ENCODE measurements at places on chromosomes 5 and 9. TPM values are rescaled to one million over a fixed set of nuclear protein-coding genes. Genes with fewer than 3 reads are reported as not detected.

DNA sequence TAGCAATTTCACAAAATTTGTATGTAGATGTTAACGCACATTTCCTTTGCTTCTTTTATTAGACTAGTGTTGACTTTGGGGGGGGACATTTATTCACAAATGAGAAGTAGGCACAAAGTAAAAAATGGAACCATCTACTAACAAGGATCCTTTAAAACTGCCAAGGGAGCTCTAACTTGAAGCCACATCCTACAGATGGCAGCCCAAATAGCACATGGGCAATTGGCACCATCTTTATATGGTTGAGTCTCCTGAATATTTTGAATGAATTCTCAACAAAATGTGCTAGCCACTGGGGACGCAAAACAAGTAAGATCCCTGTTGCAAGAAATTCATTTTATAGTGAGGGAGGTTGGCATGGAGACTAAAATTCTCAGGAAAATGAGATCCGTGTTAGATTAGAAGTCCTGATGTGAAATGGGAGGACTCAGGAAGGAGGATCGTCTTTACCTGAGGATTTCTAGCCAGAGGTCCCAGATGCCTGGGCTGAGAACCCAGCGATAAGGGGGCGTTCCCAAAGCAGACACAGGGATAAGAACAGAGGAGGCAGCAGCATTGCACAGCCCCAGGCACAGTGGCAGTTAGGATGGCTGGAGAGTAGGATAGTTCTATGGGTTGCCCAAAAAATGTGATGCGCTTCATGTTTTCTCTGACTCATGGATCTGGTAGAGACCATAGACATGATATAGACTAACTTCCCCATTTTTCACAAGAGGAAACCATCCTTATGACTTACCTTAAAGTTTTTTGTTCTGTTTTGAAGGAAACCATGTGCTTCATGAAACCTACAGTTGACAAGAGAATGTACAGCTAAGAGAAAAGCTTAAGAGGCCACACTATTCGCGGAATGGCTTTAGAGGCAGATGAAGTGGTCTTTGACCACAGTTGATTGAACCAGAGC lies 37.4 kb downstream of the C9orf152 start:
- ATAC-seq, result no peak

- no peak for ATAC-seq
These were observed 670 bp downstream of the EDIL3 start for GRCh38 chr5:84383816-84384603.

DNA sequence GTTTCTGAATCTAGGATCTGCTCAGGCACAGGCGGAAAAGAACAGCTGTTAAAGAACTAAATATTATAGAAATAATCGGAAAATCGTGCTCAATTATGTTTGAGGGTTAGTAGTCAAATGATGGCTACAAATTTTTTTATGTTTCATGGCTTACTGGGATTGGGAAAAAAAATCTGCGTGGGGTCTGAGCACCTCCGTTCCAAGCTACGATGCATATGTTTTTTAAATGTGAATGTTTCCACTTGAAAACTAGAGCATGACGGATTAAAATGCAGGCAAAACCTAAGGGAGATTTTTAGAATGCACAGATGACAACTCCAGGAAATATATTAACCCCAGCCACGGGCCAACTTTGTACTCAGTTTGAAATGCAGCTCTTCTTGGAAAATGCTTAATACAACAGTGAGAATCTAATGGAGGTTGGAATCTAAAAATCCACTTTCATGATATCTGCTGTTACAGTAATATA lies 5.3 kb downstream of the OTP start:
- no peak for ATAC-seq

DNA sequence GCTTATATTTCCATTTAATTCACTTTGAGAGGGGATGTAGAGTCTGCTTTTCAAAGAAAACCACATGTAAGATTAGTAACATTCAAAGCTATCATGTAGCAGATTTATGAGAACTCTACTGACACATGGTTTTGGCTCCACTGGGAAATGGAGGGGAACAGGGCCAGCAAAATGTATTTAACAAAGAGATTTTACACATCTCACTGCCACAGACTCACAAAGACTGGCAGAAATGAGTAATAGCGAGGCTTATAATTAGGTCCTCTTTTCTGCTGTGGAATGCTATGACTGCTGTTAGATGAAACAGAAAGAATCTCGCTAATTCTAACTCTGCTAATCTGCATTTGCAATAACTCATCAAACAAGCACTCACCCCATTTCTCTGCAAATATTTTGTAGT lies 4.5 kb downstream of the DAP start:
- peak; percentile 11 for ATAC-seq

GRCh38 chr9:128254855-128255759 lies 20.7 kb downstream of the GOLGA2 start:
- ATAC-seq, result no peak

GRCh38 chr9:6354072-6354686 lies 26.0 kb downstream of the TPD52L3 start:
- ATAC-seq, result peak; percentile 83

DNA sequence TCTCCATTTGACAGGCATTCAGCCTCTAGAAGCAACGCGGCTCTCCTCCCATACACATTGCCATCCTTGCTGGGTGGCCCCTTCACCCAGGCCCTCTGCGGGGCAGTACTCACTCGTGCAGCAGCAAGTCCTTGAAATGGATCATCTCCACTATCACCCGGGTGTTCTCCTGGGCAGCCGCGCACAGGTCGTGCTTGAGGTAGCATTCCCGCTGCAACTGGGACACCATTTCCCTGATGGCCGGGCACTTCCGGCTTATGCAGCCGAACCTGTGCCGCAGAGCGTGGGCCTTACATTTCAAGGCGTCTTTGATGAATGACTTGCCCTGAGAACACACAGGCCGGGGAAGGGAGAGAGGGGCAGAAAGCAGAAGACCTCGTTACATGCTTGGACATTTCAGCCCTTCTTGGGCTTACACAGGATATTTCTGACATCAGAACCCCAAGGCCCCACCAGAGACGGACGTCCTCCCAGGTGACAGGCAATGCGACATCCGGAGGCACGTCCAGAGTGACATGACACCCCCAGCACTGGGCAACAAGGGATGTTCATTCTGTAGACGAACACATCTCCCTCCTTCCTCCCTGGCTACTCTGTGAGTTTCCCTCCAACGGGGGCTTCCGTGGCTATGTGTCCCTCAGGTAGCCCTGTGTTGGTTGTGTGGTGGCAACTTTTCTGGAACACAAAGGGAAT lies 5.0 kb downstream of the STC2 start:
- no peak for ATAC-seq

GRCh38 chr9:101139082-101139481 lies 110.6 kb downstream of the PLPPR1 start:
- ATAC-seq, result no peak

DNA sequence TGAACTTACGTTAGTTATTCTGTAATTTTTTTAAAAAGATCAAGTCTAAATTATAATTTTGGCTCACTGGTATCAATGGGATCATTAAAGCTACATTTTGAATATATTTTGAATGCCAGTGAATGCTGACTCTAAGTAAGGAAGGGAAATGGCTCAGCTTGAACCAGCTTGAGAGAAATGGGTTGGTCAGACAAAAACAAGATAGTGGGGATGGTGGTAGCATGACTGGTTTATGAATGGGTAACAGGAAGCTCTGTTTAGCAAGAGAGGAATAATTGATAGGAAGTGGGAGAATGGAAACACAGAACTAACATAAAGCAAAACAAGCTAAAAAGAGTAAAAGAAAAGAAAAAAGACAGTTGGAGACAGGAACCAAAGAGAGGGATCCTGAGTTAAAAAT lies 220.2 kb downstream of the ADAMTS6 start:
- no peak for ATAC-seq

DNA sequence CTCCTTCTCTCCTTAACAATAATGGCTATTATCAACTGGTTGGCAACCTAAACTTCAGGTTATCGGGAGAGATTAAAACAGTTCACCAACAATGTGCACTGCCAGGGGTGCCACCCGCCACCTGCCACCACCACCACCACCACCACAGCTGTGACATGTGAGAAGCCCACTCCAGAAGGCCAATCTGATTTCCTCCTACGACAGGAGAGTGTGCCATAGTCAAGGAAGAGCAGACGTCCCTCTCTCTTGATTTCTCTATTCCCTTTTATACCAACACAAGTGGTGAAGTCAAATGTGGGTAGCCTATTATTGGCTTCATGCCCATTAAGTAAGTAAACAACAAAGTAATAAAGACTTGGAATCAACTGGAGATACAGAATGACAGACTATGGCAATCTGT lies 22.4 kb downstream of the GNAQ start:
- no peak for ATAC-seq

DNA sequence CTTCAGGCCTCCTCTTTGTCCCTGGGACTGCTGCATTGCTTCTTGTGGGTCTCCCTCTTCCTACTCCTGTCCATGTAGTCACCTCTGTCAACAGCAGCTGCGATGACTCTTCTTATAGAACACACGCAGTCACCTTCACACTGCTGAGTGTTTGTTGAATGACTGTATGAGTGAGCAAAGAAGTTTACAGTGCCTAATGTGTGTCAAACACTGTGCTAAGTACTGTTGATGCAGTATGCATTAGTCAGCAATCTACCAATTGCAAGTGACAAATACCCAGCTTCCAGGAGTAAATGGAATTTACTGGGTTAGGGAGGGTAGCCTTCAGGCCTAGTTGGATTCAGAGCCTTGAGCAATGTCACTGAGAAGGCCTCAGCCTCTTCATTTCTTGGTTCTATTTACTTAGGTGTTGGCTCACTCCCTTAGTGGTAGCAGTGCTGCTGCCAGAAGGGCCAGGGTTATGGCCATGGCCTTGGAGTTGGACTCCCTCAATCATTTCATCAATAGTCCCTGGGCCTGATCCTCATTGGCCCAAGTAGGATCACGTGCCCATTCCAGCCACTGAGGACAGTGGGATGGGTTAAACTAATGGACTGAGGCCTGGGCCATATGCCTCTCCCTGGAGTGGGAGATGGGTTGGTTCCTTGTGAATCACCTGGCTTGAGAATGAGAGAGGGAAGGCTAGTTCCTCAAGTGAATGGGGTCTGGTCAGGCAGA lies 93.5 kb downstream of the RGS3 start:
- ATAC-seq, result peak; percentile 90

- no peak for ATAC-seq
These were observed 21.1 kb downstream of the RGS7BP start for GRCh38 chr5:64526734-64527439.

- no peak for ATAC-seq
These were observed 28.7 kb upstream of the ACOT12 start for GRCh38 chr5:81422671-81423070.

GRCh38 chr9:133141833-133142595 lies 21.0 kb upstream of the RALGDS start:
- ATAC-seq, result peak; percentile 22

DNA sequence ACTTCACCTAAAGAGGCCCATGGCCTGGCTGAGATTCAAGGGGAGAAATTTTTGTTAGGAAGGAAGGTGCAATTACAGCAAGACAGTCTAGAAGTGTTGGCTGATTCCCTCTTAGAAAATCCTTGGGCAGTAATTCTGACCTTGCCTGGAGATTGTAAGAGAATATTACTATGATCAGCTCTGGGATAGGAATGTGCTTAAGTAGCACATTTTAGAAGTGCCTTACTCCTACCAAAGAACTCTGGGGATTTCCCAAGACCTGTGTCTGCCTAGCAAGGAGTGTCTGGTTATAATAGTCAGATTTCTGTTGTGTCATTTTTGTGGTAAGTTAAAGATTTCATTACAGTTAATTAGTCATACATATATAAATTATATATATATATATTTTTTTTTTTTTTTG lies 52.3 kb downstream of the NLN start:
- ATAC-seq, result peak; percentile 92

DNA sequence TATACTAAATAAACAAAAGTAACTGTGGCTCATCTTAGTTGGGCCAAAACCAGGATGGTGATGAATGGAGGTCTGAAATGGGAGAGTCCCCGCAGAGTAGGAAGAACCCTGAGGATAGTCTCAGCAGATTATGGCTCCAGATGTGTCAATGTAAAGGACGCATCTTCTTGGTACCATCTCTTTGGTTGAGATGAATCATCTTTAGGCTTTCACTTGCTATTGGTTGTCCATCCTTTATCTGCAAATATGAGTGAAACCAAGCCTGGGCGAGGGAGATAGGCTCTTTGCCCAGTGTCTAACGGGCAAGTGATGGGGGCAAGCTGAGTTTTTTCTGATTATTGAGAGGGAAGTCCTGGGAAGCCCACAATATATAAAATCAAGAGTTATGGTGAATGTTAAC lies 19.4 kb upstream of the LCP2 start:
- no peak for ATAC-seq

DNA sequence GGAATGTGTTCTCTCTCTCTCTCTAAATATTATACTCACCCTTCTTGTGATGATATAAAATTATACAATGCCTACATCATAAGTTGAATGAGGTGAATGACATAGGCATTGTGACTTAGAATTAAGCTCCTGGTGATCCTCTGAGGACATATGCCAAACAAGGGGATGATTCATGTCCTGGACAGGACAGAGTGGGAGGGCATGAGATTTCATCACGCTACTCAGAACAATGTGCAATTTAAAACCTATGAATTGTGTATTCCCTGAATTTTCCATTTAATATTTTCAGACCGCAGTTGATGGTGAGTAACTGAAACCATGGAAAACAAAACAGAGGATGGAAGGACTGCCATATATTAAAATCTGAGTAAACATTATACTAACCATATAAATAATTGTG lies 782.2 kb upstream of the NUDT12 start:
- ATAC-seq, result no peak

DNA sequence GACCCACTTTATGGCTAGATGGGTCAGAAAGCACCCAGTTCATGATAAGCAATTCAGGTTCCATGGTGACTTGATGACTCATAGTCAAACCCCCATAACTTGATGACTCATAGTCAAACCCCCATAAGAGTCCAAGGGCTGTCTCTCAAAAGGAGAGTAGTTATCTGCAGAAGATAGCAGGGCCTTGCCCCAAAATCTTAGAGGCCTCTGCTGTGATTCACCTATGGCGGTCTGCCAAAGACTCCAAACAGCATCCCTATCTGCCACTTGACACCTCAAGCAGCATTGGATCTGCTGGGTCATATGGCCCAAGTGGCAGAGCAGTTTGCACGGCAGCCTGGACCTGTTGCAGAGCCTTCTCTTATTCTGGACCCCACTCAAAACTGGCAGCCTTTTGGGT lies 395.2 kb upstream of the KIF2A start:
- ATAC-seq, result no peak

GRCh38 chr5:123180676-123181393 lies 91.8 kb downstream of the PRDM6 start:
- ATAC-seq, result no peak

Gene FCN2
- not detected for total RNA-seq

Gene ADAMTS12
- not detected for total RNA-seq

Gene WASHC1
- total RNA-seq, result 14.9 TPM

Gene STX17
- 20.1 TPM for total RNA-seq

Gene DOCK8
- total RNA-seq, result 158 TPM

Gene OR1J1
- not detected for total RNA-seq

Gene NRG2
- total RNA-seq, result 0.11 TPM

Gene TICAM2
- total RNA-seq, result 0.56 TPM
